Omental fat pad (tissue), 4 donors: ENCODE measurements at places on chromosomes 6 and 20.

DNA sequence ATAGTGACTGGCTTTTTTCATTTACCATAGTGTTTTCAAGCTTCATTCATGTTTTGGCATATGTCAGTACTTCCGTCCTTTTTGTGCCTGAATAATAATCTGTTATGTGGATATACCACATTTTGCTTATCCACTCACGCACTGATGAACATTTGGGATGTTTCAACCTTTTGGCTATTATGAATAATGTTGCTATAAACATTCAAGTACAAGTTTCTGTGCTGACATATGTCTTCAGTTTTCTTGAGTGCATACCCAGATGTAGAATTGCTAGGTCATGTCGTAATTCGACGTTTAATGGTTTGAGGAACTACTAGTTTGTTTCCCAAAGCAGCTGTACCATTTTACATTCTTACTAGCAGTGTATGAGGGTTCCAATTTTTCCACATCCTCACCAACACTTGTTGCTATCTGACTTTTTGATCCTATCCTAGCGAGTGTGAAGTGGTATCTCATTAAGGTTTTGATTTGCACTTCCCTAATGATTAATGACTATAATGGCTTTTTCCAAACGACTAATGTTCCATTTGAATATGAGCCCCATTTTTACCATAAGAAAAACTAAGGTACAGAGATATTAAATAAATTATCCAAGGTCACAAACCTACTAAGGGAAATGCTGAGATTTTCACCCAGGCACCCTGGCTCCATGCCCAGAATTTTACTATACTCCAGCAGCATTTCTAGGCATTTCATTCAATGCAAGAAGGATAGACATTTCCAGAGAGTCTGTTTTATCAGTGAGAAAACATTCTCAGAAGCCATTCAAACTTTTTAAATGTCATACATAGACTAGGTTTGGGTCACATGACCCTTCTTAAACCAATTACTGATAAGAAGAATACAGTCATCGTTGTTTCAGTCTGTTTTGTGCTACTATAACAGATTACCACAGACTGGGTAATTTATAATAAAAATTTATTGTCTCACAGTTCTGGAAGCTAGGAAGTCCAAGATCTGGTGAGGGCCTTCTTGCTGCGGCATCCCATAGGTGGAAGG is 71.1 kb upstream of the RUNX2 start:
- no peak for DNase-seq

GRCh38 chr6:132330759-132331158 is 70.5 kb downstream of the MOXD1 start:
- no peak for DNase-seq

DNA sequence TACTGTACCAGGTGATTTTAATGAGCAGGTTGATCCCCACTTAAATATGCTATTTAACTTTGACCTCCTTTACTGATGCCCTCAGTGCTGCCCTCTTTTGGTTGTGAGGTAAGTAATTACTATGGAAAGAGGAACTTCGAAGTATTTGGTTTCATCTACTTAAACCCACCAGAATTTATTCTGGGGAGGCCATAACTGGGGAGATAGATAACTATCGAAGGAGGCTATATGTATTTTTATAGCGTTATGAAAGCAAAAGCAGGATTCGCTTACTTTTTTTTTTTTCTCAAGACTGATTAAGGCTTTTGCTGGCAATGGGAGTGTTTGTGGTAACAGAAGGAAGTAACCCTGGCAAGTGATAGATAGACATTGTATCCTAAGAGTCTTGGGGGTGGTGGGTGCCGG is 168.9 kb upstream of the CENPW start:
- DNase-seq = no peak

- DNase-seq = no peak
Measured at GRCh38 chr20:32004963-32005362, 5.3 kb upstream of the CCM2L start.

- no peak for DNase-seq
Measured at GRCh38 chr6:5497896-5498578, 236.7 kb downstream of the FARS2 start.

GRCh38 chr6:50724381-50725124 is 11.2 kb downstream of the TFAP2D start:
- DNase-seq = no peak

GRCh38 chr20:32261644-32262043 is 15.8 kb upstream of the KIF3B start:
- DNase-seq = no peak
